ENCODE measurements at places on chromosomes 16 and 17.

GRCh38 chr17:44796731-44797130, 33.4 kb downstream of the GJC1 start:
- DNase-seq, result no peak

- DNase-seq, result no peak
These were observed 129.0 kb upstream of the CIBAR2 start for GRCh38 chr16:85240982-85241924.

DNA sequence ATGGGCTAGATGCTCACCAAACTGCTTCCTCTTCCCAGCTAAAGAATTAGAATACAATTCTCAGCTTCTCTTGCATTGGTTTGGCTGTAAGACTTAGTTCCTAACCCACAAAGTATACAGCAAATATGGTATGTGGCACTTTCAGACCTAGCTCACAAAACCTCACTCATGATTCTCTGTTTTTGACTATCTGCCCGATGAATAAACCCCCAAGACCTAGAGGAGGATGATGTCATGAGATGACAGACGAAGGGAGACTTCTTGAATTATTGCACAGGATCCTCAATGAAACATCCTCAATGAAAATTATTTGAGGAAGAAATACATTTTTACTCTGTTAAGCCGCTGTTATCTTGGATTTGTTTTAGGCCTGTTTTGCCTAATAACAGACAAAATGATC, 14.3 kb downstream of the CNOT1 start:
- DNase-seq, result no peak

DNA sequence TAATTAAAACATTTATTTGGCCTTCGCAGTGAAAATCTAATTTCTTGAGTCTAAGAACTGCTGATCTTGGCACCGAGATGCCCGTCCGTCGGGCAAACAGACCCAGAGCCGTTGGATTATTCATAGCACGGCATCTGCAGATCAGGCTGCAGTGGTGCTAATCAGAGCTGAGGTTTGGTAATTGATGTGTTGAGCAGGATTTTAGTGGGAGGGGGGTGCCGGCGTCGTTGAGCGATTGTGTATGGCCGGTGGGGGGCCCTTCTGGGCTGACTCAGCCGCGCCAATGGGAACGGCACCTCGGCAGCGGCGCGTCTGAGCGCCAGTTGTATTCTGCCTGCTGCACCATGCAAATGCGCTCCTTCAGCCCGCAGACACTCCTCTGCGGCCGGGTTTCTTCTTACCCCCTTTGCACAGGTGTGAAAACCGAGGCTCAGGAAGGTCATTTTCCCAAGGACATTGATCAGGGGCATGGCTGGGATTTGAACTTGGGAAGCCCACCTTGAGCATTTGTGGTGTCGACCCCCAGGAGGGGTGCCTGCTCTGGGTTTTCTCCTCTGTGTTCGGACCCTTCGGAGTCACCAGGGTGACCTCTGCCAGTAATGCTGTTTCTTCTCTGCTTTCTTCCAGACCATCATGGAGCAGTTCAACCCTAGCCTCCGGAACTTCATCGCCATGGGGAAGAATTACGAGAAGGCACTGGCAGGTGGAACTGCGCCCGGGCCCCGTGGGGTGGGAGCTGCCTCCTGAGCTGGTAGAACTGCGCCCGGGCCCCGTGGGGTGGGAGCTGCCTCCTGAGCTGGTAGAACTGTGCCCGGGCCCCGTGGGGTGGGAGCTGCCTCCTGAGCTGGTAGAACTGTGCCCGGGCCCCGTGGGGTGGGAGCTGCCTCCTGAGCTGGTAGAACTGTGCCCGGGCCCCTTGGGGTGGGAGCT, 18.4 kb downstream of the BAIAP2 start:
- DNase-seq, result no peak

- DNase-seq, result no peak
These were observed 4.9 kb downstream of the FOXC2 start for GRCh38 chr16:86571530-86571915.

DNA sequence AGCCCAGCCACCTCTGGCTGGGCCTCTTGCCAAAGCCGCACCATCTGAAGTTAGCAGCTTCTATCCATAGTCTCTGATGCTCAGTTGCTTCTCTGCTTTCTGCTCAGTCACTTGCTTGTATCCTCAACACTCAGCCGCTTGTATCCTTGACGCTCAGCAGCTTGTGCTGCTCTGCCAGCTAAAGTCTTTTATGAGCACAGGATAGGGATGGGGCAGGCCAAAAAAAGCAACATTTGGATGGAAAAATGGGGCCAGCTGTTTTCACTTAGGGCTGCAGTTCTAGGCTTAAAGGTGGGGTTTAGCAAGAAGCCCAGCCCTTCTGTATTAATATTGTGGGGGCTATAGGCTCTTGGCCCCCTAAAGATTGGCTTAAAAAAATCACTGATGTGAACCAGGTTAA, 739.4 kb downstream of the CDH8 start:
- no peak for DNase-seq

GRCh38 chr16:23929856-23930255, 94.1 kb downstream of the PRKCB start:
- no peak for DNase-seq

- DNase-seq, result no peak
These were observed 97.2 kb downstream of the RAP1GAP2 start for GRCh38 chr17:2893422-2893914.

GRCh38 chr16:68276223-68276622, 11.9 kb downstream of the SLC7A6 start:
- no peak for DNase-seq

DNA sequence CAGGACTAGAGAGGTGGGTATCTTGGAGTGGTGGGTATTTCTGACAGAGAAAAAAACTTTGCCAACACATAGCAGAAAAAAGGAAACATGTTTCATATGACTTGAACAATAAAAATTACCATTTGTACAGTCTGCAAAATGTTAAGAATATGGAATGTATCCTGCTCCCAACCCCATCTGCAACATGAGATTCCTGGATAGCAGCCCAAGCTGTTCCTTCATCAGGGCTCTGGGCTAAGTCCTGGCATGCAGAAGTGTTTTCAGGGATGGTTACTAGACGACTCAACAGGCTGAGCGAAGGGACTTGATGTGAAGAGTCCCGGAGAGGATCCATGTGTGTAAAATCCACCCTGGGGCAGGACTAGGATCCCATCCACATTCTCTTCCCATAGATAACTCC, 121.0 kb upstream of the IRX3 start:
- DNase-seq, result no peak

DNA sequence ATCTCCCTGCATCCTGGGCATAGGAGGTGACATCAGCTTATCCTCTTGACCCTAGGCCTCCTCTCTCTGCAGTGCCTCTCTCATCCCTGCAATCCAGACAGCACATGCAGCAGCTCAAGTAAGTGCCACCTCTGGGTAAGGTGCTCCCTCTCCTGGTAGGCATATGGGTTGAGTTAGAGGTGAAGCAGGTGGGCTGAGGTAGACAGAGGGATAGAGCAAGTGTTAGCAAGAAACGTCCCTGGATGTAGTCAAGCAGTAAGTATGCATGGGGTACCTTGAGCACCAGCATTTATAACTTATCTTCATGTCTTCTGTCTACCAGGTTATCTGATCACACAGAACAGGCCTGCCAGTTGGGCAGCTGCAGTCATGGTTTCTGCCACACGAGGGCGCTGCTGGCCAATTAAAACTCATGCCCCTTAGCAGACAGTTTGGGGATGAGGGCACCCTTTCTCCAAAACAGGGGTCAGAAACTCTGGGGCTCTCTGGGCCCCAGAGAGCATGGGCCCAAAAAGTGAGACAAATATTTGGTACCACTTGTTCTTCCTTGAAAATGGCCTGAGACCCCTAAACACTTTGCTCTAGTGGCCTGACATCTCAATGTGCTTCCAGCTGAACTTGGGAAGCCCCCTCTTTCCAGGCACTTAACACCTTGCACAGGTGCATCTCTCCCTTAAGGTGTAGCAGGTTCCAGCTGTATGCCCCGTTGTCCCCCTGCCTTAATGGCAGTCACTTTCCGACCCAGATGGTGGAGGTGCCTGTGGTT, 59.8 kb downstream of the NEUROD2 start:
- peak; percentile 80 for DNase-seq

GRCh38 chr16:23020084-23020483, 129.2 kb downstream of the USP31 start:
- no peak for DNase-seq

DNA sequence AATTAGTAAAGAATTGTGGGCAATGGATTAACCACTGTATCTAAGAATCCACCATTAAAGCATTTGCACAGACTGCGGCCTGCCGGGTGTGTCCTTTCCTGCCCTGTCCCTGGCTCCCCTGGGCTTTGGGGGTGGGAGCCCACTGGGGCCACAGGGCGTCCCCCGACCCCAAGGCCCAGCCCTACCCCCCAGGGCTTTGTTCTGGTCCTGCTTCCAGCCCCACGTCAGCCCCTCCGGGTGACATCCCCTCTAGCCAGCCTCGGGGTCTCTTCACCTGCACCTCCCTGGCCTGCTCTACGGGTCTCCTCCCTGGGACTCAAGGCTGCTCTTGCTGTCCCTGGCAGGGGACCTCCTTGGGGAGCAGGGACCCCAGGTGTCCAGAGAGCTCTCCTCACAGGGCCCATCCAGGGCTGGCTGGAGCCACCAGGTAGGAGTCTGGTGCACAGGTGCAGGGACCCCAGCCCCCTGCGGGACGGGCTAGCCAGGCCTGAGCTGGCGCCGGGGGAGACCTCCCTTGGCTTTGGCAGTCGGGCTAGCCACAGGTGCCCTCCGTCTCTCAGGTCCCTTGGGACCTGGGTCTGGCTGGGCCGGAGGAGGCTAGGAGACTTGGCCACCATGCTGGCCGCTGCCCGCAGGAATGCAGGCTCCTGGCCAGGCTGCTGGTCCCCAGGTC, 6.4 kb upstream of the BAIAP3 start:
- no peak for DNase-seq

- no peak for DNase-seq
These were observed 263.6 kb downstream of the NTN1 start for GRCh38 chr17:9284884-9285283.

- no peak for DNase-seq
These were observed 74.3 kb downstream of the CA4 start for GRCh38 chr17:60224064-60224463.

DNA sequence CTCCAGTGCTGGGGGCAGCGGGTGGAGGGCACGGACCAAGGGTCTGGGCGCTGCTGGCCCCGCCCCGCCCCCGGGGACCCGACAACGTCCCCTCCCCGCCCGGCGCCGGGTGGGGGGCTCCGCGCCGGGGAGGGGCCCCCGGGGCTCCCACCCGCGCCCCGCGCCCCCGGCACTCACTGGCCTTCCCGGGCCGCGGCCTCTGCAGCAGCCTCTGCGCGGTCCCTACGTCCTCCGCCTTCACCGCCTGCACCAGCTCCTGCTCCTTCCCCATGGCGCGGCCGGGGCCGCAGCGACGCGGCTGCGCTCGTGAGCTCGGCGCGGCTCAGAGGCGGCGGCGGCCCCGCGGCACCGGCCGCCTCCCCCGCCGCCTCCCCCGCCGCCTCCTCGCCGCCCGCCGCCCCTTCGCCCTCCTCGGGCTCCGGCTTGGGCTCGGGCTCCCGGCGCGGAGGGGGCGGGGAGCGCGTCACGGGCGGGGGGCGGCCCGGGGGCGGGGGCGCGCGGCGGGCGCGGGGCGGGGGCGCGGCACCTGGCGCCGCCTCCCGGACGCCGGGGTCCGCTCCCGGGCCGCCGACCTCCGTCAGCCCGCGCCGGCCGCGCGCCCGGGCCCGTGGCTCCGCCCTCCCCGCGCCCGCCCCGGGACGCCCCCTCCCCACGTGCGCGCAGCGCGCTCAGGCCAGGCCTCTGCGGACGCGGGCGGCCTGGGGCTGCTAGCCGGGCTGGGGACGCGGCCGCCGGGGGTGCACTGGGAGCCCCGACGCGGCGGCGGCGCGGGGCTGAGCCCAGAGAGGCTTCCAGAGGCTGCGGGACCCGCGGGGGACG, at the start of gene CASKIN1:
TSS of gene CASKIN1 (minus strand) at position 444 of the 819 bp plus-strand sequence. CDS start at position 271, 173 bp downstream.
- no peak for DNase-seq

GRCh38 chr16:51569203-51569931, 418.3 kb upstream of the SALL1 start:
- no peak for DNase-seq

DNA sequence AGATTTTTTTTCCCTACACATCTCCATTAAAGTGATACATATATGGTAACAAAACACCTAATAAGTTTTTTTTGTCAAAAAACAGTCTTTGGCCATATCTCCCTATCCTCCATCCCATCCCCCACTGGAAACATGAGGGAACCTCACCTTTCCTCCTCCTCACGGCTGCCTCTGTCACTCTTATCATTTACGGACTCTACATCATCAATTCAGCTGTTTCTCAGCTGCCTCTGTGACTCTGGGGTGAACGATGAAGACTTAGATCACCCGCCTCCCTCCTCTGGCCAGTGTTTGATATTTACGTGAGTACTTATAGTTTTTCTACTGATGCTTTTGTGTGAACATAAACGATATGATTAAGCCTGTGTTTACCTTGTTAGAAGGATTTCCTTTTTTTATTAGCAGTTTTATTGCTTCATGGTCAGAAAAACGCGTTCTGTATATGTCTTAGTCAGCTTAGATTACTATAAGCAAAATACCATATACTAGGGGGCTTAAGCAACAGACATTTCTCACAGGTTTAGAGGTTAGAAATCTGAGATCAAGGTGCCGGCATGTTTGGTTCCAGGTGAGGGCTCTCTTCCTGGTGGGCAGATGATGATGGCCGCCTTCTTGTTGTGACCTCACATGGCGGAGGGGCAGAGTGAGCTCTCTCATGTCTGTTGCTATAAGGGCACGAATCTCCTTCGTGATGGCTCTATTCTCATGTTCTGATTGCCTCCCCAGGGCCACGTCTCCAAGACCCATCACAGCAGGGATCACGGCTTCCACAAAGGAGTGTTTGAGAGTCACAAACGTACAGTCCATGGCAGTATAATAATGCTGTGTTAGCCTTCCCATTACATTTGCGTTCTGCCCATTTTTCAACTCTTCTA, 32.1 kb downstream of the DNAH17 start:
- DNase-seq, result no peak

GRCh38 chr16:48434653-48435317, 49.6 kb upstream of the SIAH1 start:
- no peak for DNase-seq

DNA sequence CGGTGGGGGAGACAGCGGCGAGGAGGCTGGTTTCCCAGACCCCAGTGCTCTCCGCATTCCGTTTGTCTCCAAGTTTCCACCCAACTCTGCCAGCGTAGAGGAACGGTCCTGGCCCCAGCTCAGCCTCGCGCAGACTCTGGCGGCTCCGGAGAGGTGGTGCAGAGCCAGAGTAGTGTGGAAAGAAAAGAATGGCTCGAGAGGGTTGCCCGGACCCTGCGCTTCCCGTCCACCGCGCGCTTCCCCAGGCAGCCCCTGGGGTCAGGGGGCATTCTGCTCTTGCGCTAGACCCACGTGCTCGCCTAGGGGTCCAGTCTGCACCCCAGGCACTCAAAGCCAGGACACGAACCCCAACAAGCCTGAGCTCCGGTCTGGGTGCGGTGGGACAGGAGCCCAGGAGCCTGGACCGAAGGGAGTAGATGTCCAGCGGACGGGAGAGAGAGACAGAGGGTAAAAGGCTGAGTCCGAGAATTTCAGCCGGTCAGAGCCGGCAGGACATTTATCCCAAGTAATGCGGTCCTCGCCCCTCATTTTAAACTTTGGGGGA, 3.8 kb downstream of the PMP22 start:
- DNase-seq, result no peak
